ENCODE measurements at places on chromosomes 7 and 10.

GRCh38 chr7:121384265-121384664 lies 11.8 kb downstream of the FAM3C start:
- DNase-seq: no peak

GRCh38 chr7:25859412-25860274 lies 292.4 kb upstream of the NFE2L3 start:
- DNase-seq: no peak

DNA sequence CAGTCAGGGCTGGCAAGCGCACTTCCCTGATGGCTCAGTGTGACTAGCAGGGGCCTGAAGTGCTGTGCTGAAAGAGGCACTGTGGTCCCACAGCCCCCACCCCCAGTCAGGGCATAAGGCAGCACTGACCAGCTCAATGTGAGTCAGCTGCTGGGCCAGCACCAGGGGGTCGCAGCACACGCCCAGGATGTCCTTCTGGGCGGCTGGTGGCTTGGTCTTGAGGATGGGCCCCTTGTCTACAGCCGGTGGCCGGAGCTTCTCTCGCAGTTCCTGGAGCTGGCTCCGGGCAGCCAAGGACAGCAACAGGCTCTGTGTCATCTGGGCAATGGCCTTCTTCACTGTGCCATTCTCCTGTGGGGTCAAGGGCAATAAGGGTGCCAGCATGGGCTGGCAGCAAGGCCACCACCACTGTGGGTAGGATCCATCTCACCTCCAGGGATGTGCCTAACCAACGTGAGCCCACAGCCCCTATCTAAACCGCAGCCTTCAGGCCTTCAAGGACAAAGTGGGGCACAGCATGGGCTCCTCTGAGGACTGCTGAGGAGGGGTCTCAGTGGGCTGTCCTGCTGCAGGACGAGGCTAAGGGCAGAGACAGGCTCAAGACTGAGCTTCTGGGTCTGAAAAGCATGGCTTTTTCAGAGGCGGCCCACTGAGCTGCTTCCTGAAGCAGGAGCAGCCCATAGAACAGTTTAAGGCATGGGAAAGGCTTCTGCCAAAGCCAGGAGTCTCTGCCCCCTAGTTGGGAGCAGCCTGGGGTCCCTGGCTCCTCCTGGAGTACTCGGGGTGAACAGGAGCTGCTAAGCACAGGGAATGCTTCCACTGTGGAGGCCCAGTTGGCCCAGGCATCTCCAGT lies 62.5 kb downstream of the CSGALNACT2 start:
- no peak for DNase-seq

DNA sequence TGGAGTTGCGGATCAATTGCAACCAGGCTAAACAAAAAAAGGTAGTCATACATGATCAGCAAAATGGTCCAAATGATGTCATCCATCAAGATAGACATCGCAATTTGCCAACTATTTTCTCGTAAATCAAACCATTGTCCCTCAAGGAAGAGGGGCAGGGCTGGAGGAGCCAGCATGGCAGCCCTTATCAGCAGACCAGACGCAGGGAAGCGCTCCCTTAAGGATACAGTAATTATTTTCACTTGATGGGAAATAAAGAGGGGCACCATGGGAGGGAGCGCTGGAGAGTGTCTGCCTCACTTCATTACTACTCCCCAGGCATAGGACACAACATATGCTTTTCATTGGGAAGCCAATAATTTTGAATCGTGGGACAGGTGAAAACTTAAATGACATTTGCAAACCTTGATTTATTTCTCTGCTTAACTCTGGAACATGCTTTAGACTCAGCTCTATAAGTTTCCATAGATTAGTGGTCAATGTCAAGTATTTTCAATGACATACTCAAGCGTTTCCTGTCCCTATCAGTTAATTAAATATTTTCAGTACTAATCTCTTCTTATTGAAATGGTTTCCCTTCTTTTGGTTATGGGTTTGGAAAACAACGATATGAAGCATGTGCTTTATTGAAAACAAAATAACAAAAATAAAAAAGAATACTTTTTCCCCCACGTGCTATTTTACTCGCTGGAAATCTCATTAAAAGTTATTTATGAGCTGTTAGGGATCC lies 202.4 kb upstream of the HABP2 start:
- no peak for DNase-seq

DNA sequence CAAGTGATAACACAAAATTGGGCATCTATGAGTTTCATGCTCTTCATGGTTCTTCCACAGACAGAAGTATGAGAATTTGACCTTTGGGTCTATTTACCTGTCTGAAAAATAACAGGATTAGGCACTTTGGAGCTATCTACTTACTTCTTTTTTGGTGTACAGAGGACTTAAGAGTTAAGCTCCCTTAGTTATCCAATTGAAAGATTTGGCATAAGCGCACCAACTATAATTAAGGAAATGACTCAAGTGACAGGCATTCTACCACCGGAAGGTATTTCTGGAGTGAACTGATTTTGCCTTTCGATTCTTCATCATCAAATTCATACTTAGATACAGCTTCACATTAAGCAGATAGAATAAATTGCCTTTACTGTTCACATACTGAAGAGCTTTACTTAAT lies 43.9 kb downstream of the IFIT5 start:
- no peak for DNase-seq

DNA sequence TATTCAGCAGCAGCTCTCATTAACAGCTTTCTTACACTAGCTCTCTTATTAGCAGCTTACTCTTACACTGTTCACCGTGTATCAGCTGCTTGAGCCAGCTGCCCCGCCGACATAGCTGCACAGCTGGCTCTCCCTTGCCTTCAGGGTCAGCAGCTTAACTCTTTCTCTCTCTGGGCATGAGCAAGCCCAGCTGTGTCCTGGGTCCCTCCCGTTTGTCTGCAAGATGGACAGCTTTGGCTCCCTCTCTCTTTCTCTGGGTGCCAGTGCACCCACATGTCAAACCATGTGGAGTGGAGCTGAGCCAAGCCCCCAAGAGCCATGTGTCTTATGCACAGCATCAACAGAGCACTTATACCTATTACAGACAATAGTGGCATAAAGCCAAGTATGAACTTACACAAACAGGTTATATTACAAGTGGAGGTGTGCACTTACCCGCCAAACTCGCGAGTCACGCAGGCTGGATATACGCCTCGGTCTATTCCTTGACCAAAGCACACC lies 35.7 kb upstream of the MTPAP start:
- no peak for DNase-seq

GRCh38 chr10:123746942-123747341 lies 80.8 kb downstream of the GPR26 start:
- DNase-seq: no peak

Data from NCI-H526 (cell line).